ENCODE measurements at places on chromosomes 3 and 15.

DNA sequence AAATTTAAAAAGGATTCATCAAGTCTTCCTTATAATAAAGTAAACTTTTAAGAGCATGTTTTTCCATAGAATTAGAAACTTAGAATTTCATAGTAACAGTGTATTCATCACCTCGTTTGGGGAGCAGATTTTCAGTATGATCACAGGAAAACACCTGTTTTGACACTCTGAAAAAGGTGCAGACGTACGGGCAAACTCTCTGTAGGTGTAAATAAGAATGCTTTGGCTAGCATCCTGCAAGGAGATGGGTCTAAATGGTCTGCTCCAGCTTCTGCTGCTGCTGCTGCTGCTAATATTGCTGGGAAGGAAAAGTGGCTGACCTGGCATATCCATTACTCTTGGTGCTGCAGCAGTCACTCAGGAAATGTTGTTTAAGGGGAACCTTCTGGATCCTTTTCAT lies 66.0 kb downstream of the MBNL1 start:
- DNase-seq, result no peak

- DNase-seq, result no peak
Measured at GRCh38 chr3:9059489-9060400, 96.5 kb upstream of the RAD18 start.

- no peak for DNase-seq
Measured at GRCh38 chr3:145943952-145944351, 217.0 kb downstream of the PLOD2 start.

DNA sequence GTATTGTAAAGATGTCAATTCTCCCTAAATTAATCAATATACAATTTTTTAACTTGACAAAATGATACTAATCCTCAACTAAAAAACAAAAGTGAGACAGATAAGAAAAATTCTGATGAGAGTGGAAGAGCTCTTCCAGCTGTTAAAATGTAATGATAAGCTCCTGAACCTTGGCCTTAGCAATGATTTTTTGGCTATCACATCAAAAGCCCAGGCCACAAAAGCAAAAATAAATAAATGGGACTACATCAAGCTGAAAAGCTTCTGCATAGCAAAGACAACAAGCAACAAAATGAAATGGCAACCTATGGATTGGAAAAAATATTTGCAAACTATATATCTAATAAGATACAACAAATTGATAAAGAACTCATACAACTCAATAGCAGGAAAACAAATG lies 24.0 kb upstream of the SRPRB start:
- no peak for DNase-seq

DNA sequence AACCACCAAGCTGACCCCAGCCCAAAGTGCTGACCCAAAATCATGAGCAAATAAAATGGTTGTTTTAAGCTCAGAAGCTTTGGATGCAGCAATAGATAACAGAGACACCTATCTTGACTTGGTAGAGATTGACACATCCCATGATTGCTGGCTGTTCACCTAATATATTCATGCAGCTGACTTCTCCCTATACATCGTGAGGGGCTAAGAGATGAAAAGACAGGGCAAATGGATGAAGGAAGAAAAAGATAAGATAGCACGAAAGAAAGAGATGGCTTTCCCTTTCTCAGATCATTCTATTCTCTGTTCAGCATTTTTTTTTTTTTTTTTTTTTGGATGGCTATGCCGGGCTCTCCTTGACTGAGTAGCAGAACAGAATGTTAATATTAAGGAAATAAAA lies 141.5 kb upstream of the ADAMTS9 start:
- DNase-seq, result no peak

- DNase-seq, result no peak
Measured at GRCh38 chr15:78205856-78206255, 28.5 kb downstream of the ACSBG1 start.

GRCh38 chr3:4322635-4323034 lies 19.5 kb downstream of the SETMAR start:
- DNase-seq, result peak; percentile 84

GRCh38 chr15:24955531-24955921 lies 739 bp downstream of the SNRPN start:
- DNase-seq, result no peak

- no peak for DNase-seq
Measured at GRCh38 chr3:11985866-11986265, 18.3 kb upstream of the SYN2 start.

DNA sequence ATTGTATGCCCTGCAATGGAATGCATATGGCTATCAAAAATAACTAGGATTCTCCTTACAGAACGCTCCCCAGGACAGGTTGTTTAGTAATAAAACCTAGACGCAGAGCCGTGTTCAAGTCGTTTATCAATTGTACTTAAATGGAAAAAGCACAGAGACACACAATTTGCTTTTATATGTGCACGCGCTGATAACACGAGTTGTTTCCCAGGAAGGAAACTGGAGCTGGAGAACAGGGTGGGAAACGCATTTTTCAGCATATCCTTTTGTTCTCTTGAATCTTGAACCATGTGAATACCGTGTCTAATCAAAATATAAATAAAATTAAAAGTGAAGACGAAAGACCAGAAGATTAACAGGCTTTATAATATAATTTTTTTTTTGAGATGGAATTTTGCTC lies 3.6 kb upstream of the ANPEP start:
- DNase-seq, result no peak

- no peak for DNase-seq
Measured at GRCh38 chr3:188046561-188047211, 107.3 kb upstream of the LPP start.

DNA sequence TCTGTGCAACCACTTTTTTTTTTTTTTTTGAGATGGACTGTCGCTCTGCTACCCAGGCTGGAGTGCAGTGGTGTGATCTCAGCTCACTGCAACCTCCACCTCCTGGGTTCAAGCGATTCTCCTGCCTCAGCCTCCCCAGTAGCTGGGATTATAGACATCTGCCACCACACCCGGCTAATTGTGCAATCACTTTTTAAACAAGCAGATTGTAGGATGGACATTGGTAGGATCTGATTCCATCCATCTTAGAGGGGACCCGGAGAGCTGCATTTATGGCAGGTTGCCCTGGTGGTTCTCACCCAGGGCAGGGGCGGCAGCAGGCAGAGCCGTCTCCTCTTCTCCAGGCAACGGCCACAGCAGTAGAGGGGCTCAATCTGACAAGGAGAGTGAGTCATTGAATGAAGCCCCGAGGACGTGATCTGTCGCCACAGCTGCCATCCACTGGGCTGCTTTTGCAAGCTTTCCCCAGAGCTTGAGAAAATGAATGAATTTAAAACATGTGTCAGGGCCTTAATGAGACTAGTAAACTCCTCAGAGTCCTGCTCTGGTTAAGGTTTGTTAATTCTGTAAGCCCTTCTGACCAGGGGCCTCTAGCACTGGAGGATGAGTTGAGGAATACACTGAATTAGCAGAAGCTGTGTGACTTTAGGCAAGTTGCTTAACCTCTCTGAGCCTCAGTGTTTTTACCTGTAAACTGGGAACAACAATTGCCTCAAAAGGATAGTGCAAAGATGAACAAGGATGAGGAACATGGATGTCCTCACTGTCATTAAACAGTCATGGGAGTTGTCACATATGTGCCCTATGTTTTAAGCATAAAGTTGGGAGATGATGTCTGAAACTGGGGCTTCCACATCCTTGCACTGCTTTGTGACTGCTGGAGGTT lies 129.1 kb downstream of the ASB7 start:
- DNase-seq, result no peak

DNA sequence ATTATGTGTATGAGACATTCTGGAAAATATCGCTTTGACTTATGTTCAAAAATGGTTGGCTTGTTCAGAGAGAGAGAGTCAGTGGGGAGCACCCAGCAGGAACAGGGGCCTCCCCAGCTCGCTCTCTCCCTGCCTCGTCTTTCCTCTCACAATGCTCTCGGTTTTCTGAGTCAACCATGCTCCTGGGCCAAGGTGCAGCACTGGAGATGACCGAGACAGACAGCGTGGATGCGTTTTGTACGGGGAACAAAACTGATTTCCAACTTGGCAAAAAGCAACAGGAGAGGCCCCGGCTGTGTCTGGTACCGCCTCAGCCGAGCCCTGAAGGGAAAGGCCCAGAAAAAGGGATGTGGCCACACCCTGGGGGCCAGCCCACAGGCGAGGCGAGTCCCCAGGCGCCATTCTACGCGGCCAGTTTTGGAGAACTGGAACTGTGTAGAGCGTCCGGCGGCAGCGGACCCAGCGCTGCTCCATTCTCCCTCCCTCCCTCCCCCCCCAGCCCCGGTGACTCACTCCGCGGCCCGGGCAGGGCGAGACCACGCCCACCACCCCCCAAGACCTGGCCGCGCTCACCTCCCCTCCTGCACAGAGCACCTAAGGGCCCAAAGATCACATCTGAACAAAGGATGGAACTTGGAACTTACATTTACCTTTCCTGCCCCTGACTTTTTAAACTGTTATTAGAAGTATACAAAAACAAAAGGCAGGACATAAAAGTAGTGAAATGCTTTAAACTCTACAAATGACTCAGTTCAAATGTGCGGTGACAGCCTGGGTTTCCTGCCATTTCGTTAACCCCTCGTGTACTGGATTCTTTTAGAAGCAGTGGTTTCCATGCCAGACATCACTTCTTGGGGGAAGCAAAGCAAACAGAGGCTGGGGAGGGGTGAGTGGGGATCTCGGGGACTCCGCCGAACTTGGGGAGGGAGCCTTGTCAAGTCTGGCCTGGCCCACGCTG lies 12.7 kb downstream of the ATP10A start:
- DNase-seq, result peak; percentile 93

DNA sequence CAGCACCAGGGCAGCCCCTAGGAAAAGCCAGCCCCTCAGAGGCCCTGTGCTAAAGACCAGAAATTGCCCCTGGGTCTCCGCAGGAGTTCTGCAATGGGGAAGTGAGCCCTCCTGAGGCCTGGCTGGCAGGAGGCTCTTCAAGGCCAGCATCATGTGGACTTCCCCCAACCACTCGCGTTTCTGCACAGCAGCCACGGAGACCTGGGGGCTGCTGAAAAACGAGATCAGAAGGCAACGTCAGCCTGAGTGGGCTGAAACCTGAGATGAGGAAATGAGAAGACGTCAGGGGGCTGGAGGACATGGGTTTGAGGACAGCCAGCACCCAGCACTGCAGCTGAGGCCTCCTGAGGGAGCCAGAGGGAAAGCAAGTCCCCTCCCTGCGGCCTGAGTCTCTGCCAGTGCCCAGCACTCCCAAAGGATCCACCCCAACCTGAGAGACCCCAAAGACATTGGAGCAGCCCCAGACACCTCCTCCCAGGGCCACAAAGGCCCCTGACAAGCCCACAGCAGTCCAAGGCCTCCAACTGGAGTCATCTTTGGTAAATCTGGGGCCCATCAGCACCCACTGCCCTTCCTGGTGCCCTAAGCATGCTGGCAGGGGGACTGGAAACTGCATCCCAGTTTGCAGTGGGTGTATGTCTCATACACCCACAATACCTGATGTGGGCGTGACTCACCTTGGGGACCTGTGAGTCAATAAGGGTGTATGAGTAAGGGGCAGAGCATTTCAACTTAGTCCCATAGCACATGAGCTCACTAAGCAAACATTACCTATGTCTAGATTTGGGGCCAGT lies 29.2 kb upstream of the CYP11A1 start:
- peak; percentile 49 for DNase-seq

- no peak for DNase-seq
Measured at GRCh38 chr3:64594134-64594533, 93.7 kb downstream of the ADAMTS9 start.

DNA sequence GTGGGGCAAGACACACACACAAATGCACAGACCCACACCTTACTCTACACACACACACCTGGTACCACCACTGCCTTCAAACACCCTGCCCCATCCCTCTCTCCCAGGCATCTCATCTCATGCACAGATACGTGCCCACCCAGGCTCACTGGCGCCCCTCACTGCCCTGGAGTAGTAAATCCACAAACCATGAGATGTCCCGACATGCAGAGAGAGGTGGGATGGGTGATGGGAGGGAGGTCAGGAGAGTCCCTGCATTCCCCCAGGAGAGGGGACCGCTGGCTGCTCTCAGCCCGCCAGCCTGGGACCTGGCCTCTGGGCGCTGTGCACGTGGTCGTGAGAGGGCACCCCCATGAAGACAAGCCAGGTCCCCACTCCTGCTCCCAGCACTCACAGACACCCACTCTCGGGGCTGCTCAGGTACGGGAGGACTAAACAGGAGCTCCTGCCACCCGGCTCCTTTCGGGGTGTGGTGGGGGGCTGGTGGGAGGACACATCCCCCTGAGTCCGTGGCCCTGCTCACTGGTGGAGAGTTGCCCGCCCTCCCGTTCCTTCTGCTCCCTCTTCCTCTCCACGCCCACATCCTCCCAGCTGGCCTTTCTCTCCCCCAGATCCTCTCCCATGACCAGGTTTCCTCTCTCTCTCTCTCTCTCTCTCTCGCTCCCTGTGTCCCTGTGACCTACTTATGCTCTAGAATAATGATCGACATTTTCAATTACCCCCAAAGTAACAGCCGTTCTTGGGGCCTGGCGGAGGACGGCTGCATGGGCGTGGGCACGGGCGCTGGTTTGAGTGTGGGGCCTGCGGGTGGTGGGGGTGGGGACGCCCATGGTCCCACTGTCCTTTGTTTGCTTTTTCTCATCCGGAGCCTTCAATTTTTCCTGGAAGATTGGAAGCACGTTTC lies 18.9 kb upstream of the CSPG4 start:
- DNase-seq, result peak; percentile 19

DNA sequence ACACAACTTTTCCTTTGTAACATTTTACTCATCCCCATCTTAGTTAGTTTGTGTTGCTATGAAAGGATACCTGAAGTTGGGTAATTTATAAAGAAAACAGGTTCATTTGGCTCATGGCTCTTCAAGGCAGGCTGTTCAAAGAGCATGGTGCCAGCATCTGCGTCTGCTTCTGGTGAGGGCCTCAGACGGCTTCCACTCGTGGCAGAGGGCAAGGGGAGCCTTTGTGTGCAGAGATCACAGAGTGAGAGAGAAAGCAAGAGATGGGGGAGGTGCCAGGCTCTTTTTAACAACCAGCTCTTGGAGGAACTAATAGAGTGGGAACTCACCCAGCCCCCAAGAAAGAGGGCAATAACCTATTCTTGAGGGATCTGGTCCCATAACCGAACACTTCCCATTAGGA lies 23.1 kb downstream of the PLA2G4F start:
- no peak for DNase-seq

- DNase-seq, result no peak
Measured at GRCh38 chr3:180959691-180960090, 29.8 kb downstream of the DNAJC19 start.

- DNase-seq, result no peak
Measured at GRCh38 chr15:31221936-31222515, 104.6 kb upstream of the KLF13 start.

DNA sequence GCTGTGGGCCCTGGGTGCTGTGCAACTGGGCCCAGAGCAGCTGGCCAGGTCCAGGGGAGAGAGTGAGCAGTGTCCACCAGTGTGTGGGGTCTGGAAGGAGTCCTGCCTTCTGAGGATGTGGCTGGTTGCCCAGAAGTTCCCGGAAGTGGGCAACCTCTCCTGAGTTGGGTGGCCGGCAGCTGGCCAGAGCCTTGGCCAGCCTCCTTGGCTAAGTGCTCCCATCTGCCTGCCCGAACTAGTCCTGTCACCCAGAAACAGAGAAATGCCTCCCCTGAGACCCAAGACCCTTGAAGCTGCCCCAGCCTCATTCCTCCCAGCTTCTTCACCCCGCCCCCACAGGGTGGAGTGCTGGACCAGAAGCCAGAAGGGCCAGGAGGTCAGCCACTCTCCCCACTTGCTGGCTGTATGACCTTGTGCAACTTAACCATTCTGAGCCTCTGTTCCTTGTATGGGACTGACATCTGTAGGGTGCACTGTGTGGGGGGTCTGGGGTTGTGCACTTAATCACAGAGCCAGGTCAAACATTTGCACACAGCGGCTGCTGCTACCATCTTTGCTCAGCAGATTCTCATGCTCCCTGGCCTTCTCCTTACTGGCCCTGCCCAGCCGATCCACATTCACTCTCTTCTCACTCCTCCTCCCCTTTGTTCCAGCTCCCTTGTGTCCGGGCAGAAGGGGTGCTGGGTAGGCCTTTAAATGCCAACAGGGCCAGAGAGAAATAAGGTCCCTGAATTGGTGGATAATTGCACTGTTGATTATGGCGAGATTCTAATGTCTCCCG lies 7.5 kb upstream of the ALAS1 start:
- DNase-seq, result no peak
